ENCODE measurements at places on chromosomes 11 and 22. TPM values are rescaled to one million over a fixed set of nuclear protein-coding genes. Genes with fewer than 3 reads are reported as not detected.

DNA sequence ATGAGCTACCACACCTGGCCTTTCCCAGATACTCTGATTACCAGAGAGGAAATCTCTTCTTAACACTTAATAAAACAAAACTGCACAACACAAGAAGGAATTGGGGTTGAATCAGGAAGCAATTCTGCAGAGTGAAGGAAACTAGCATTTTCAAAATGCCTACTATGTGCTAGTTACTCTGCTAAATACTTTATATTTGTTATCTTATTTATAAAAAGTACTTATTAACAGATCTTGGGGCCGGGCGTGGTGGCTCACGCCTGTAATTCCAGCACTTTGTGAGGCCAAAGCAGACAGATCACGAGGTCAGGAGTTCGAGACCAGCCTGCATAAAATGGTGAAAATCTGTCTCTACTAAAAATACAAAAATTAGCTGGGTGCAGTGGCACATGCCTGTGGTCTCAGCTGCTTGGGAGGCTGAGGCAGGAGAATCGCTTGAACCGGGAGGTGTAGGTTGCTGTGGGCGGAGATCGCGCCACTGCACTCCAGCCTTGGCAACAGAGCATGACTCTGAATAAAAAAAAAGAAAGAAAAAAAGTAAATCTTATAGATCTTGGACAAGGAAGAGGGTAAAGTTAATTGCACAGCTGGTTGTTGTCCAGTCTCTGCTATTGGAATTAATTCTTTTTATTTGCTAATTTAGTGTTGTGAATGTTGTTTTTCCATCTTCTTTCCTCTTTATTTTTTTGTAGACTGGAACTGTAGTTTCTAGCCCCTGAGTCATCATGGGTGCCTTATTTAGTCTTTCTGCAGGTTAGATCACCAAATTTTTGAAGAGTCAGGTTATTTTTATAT, 22.1 kb downstream of the TMEM135 start:
- DNase-seq, result no peak

DNA sequence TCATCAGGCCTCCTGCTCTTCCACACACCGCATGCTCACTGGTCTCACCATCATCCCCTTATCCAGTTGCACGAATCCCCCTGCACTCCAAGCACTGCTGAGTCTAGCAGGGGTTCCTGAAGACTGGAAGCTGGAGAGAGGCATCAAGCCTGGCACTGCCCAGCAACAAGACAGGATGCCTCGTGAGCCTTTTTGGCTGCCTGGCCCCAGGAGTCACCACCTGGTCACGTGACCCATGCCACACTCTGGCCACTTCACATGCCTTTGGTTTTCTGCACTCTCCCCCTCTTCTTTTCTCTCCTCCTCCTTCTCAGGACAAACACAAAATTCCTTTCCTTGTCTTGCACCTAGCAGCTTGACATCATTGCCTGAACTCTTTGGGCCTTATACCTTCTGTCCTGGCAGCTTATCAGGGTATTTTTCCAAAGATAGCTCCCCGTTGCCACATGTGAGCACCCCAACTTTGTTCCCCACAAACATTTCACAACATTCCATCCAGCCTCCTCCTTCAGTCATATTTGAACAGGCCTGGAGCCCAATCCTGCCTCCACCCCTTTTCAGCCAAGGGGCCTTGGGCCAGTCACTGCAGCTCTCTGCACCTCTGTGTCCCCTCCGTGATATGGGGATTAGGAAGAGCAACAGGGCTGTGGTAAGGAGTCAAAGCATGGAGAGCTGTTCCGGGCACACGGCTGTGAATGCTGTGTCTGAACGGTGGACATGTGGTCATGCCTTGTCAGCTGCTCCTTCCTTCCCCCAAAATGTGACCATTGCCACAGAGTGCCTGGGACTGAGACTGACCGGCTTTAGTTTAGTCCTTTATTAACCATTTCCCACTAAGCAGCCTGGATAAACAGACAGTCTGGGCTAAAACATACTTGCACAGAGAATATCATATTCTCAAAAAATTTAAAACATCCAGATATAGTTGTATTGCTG, 2.8 kb upstream of the PACSIN2 start:
- DNase-seq, result no peak

C11orf91 gene
- total RNA-seq, result not detected

TSSK2 gene
- total RNA-seq, result not detected

GRCh38 chr22:28484662-28485061, 195.0 kb downstream of the TTC28 start:
- no peak for DNase-seq

SMTNL1 gene
- not detected for total RNA-seq

- DNase-seq, result no peak
Observed at GRCh38 chr22:47599753-47600152, 837.3 kb downstream of the TBC1D22A start.

- no peak for DNase-seq
Observed at GRCh38 chr11:2095198-2095520, 44.0 kb downstream of the IGF2 start.

DNA sequence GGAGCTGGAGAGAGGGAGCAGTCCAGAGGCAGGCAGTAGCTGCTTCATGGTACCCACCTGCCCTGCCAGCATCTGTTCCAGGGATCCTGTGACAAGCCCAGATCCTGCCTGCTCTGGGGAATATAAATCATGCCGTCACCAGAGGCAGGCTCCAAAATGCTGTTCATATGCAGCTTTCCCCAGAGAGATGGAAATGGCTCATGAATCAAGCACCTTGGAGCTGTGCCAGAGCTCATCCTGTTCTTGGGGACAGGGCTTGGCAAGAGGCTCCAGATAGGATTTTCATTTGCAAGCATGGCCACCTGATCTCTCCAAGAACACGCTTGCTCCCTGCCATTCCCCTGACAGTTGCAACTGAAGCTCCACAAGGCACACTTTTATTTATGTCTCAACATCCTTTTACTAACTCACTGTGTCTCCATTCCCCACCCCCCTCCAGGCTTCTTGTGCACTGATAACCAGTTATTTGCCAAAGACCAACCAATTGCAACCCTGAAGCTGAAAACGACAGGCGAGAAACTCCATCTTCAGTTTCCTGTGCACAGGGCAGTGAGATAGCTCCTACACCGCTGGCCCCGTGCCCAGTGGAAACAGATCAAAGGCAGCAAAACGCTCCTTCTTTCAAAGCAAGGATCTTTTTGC, 115.8 kb upstream of the PITPNB start:
- peak; percentile 56 for DNase-seq

DNA sequence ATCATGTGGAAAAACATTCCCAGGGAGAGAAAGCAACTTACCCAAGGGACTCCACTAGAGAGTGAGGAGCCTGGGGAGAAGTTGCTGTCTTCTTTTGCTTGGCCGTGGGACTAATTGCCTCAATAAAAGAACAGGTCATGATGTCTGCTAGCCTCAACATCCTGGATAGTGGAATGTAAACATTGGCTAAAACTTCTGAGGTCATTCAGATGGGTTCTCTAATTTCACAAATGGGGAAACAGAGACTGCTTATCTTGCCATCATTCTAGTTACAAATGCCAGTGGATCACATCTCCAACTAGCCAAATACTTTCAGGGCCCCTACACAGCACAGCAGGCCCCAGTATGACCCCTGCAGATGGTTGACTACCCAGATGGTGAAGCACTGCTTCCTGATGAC, 28.4 kb upstream of the PAMR1 start:
- DNase-seq, result no peak

PGR gene
- not detected for total RNA-seq

- no peak for DNase-seq
Observed at GRCh38 chr11:134610116-134610910, 198.3 kb upstream of the B3GAT1 start.

Data from activated CD4-positive, alpha-beta T cell treated with anti-CD3 and anti-CD28 coated beads for 36 hours (primary cell).